ENCODE measurements at places on chromosomes 1 and 21. TPM values are rescaled to one million over a fixed set of nuclear protein-coding genes. Genes with fewer than 3 reads are reported as not detected.

DNA sequence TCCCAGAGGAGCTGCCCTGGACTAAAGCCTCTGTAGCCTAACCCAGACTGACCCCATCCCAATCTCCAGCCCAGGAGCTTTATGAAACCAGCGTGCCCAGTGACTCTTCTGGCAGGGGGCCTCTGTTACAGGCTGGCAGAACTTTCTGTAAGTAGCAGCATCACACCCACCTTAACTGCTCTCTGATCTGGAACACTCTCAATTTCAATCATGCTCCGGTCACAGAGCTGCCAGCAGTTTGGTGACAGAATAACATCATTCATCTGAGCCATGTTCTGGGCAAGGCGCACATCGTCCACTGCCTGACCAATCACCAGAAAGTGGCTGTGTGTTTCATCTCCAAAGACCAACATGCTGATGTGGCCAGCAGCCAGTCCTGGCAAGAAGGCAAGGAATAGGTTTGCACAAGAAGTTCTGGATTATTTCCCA, 14.7 kb downstream of the ADCY10 start:
- no peak for DNase-seq

GRCh38 chr1:16173447-16174260, 17.8 kb upstream of the EPHA2 start:
- DNase-seq = no peak

Gene LCE1B
- polyA plus RNA-seq = not detected

GRCh38 chr21:44701023-44701400, 4.0 kb downstream of the KRTAP10-12 start:
- no peak for DNase-seq

GRCh38 chr1:78289603-78290002, 201.2 kb upstream of the PTGFR start:
- no peak for DNase-seq

DNA sequence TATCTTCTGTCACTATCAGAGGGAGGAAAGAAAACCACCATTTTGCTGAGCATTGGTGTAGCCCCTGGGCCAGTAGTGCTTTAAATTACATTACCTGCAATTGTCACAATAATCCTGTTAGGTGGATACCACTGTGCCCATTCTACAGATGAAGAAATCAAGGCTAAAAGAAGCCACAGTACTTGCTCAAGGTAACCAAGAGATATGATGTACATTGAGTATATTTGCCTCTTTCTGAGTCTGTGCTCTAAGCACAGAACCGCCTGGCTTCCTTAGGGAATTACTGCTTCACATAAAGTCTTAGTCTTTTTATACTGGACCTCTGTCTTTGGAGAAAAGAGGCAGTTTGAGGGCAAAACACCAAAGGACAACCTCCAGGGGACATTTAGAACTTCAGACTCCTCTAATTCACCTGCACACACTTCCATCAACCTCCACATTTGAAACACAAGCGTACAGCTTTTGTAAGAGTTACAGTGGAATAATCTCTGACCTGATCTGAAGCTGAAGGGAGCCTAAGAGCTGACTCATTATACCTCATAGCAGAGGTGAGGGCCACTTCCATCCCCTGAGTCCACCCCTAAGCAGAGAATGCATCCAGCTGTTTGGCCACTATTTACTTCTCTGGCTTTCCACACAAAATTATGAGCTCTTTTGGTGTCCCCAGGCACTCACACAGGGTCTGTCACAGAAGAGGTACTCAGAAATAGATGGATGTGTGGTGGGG, 61.8 kb downstream of the PLPP3 start:
- no peak for DNase-seq

Gene SERTAD4
- 8.7 TPM for polyA plus RNA-seq

Gene INKA2
- polyA plus RNA-seq = 2.3 TPM
